ENCODE measurements at places on chromosomes 1 and 21. TPM values are rescaled to one million over a fixed set of nuclear protein-coding genes. Genes with fewer than 3 reads are reported as not detected.

- peak; percentile 73 for DNase-seq
These were observed 3.7 kb upstream of the SDE2 start for GRCh38 chr1:226002667-226003501.

- DNase-seq = peak; percentile 61
These were observed 6.8 kb upstream of the ACKR1 start for GRCh38 chr1:159197561-159198557.

GRCh38 chr1:228763561-228763960 lies 28.3 kb downstream of the RHOU start:
- DNase-seq = no peak

- DNase-seq = no peak
These were observed 1557.4 kb downstream of the PLA2G4A start for GRCh38 chr1:188386161-188386560.

DNA sequence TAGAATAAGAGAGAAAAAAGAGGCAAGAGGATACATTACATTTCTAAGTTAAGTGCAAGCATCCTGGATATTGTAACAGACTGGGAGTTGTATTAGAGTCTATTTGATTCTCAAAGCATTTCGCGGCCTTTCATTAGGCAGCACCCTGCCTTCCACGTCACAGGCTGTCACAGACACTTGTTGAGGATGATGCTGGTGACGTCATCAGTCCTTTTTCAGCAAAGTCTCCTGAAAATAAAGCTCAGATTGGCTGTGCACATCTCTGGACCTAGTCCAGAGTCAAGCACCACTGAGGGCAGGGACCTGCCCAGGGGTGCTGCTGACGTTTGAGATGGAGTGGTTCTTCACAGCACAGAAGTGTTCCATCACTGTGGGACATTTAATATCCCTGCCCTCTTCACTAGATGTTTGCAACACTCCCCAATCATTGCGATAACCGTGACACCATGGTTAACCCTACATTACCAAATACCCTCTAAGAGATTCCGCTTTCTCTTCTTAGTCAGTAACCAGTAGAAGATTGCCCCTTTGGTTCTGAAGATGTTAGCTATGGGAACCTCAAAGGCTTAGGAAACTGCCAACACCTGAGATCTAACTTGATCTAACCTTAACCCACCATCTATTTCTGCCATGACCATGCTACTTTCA lies 72.7 kb upstream of the F3 start:
- DNase-seq = no peak

GRCh38 chr21:17438635-17439034 lies 74.2 kb upstream of the CXADR start:
- DNase-seq = no peak

GRCh38 chr1:30049748-30050296 lies 673.6 kb downstream of the MATN1 start:
- DNase-seq = no peak

DNA sequence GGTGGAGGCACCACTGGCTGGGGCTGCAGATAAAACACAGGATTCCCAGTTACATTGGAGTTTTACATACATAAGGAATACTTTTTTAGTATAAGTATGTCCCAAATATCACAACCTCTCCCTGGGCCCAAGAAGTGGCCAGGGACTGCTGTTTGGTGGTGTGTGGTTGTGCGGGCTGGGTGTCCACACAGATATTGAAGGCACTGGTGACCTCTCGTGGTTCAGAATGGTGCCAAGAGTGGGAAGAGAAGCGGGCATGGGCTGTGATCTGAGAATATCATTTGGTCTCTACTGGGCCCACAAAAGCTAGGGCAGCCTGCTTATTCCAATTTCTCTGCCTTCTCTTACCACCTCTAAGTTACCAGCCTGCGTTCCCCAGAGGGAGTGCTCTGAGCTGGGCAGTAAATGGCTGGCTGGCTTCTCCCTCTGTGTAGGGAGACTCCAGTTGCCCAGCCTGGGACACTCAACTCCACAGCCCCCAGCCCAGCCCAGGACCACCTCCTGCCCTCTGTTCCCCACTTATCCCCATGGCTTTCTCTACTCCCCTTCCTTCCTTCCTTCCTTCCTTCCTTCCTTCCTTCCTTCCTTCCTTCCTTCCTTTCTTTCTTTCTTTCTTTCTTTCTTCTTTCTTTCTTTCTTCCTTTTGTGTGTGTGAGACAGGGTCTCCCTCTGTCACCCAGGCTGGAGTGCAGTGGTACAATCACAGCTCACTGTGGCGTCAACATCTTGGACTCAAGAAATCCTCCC lies 42.8 kb upstream of the RD3 start:
- no peak for DNase-seq

GRCh38 chr1:234369033-234369430 lies 4.2 kb upstream of the COA6 start:
- no peak for DNase-seq

DNA sequence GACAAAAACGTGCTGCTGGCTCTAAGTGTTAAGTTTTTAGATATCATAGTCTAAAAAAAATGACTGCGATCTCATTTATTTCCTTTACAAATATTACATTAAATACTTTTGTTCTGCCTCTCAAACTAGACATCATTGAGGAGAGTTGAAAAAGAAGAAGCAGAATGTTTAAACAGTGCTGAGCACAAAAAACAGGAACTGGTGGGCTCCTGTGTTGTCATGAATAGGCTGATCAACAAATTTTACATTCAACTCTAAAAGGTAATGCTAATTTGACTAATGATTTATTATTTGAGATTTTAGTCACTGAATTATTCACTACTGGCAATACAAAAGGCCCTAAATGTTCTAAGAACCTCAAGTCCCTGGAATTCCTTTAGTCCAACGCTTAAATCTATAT lies 66.1 kb downstream of the GPATCH2 start:
- DNase-seq = no peak

The MRAP gene
- not detected for total RNA-seq

The KPRP gene
- not detected for total RNA-seq

The CD55 gene
- total RNA-seq = 61.1 TPM

The ANKRD34A gene
- total RNA-seq = 0.59 TPM

The HNRNPU gene
- total RNA-seq = 246 TPM

All from M059J (cell line).